ACHN (cell line): ENCODE measurements at places on chromosomes 3 and 15.

DNA sequence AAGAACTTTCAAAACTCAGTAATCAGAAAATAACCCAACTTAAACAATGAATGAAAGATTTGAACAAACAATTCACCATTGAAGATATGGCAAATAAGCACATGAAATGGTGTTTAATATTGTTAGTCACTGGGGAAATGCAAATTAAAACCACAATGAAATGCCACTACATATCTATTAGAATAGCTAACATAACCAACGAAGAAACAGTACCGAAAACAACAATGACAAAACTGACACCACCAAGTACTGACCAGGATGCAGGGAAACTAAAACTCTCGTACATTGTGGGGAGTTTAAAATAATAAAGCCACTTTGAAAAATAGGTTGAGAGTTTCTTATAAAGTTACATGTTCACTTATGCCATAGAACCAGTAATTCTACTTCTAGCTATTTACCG, 69.1 kb downstream of the KBTBD8 start:
- DNase-seq = no peak

- DNase-seq = no peak
Observed at GRCh38 chr3:143786219-143787191, 61.8 kb downstream of the SLC9A9 start.

- DNase-seq = peak; percentile 21
Observed at GRCh38 chr3:42116466-42116865, 25.3 kb downstream of the TRAK1 start.

- DNase-seq = no peak
Observed at GRCh38 chr3:55333046-55333445, 154.1 kb downstream of the WNT5A start.

- no peak for DNase-seq
Observed at GRCh38 chr15:58736018-58736643, 13.4 kb downstream of the ADAM10 start.

DNA sequence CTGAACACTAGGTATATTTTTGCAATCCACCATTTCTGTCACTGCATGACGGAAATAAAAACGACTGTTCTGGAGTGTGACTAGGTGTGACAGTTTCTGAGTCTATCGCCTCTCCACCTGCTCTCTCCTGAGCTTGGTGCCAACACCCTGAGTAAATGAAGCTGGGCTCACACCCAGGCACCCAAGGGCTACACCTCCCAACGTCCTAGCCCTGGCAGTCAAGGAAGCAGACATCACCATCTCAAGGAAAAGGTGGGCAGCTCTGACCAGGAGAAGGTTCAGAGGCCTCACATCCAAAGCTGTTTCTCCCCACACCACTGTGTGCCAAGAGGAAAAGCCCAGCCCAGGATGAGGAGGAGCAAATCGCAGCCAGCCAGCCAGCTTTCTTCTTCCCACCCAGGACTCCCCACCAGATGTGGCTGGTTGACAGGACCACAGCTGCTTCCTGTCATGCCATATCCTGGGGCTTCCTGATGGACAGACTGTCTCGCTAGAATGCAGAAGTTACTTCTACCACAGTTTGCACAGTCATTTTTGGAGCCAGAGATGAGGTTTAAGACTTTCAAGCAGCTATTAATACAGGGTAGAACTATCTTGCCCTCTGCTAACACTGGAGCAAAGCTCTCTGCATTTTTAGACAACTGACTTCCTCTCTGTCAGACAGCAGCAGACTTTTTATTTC, 3.3 kb downstream of the SCAMP2 start:
- DNase-seq = no peak

- DNase-seq = no peak
Observed at GRCh38 chr3:42123012-42123581, 31.9 kb downstream of the TRAK1 start.

DNA sequence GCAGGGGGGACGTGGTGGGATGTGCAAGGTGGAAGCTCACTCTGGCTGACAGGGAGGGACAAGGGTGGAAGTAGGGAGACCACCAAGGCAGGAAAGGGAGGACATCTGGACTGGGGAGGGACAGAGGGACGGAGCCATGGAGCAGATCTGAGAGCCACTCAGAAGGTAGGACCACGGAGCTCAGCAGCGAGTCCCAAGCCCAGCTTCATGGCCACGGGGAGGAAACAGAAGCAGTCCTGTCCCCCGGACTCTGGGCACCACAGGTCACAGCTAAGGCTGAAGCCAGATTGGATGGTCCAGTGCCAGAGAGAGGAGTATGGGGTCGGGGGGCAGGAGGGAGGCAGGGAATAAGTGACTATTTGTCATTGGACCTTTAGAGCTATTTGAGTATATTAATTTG, 220.1 kb downstream of the TBC1D2B start:
- no peak for DNase-seq

DNA sequence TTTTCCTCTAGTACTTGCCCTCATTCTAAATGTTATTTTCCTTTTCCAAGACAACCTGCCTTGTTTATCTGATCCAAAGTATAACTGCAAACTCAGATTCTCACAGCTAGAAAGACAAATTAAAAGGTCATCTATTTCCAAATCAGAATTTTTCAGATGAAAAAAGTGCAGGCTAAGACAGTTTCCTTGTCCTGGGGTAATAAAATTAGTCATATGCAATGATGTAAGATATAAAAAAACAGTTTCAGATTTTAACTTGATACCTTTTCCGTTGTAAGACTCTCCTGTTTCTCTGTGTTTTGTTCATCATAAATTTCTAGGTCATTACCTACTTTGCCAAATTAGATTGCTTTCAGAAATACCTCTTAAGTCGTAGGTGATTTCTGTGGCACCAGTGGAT, 238.4 kb upstream of the PEX5L start:
- no peak for DNase-seq

DNA sequence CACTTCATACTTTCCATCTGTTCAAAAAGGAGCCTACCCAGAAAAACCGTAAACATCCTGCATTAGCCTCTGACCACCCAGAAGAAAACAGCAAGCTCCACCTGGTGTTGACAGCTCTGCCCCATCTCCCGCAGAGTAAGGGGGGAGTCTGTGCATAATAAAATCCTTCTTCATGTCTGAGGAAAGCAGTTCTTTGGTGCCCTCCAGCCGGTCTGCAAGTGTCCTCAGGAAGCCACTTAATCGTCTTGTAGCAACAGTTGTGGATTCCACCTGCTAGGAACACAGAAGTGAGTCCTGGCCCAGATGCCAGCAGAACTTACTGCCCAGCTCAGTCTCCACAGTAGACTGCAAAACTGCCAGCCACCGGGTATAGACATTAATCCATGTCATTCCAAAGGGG, 22.5 kb downstream of the RIOX2 start:
- no peak for DNase-seq

DNA sequence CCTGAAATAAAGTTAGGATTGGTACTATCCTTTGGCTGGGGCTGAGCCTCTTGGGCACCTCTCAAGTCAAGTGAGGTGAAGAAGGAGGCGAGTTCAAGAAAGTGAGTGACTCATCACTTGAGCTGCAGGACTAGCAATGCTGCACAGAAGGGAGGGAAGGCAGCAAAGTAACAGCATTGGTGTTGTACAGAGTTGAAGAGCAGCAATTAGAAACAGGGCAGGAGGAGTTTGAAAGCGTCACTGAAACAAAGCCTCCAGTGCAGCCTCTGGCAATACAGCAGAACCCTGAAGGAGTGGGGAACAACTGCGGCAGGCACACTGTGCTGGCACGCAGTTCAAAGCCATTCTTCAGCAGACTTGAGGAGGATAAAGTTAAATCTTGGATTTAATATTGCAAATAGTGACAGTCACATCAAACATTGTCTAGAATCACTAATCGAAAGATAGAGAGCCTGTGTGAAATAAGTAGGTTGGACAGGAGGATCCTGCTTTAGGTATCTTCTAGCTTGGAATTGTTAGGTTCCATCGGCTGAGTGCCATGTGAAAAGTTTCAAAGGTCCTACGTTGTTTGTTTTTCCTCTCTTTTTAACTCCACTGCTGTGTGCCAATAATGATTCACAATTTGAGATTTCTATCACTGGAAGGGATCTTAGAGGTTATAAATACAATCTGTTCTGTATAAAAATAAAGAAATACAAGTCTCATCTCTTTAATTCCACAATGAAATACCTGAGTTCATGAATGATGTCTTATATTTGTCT, 479.8 kb downstream of the NAALADL2 start:
- peak; percentile 66 for DNase-seq

- DNase-seq = no peak
Observed at GRCh38 chr15:73335026-73335425, 33.7 kb downstream of the HCN4 start.

- DNase-seq = no peak
Observed at GRCh38 chr15:77738038-77738370, 105.3 kb upstream of the LINGO1 start.

- no peak for DNase-seq
Observed at GRCh38 chr15:81483496-81483895, 109.5 kb upstream of the TMC3 start.

DNA sequence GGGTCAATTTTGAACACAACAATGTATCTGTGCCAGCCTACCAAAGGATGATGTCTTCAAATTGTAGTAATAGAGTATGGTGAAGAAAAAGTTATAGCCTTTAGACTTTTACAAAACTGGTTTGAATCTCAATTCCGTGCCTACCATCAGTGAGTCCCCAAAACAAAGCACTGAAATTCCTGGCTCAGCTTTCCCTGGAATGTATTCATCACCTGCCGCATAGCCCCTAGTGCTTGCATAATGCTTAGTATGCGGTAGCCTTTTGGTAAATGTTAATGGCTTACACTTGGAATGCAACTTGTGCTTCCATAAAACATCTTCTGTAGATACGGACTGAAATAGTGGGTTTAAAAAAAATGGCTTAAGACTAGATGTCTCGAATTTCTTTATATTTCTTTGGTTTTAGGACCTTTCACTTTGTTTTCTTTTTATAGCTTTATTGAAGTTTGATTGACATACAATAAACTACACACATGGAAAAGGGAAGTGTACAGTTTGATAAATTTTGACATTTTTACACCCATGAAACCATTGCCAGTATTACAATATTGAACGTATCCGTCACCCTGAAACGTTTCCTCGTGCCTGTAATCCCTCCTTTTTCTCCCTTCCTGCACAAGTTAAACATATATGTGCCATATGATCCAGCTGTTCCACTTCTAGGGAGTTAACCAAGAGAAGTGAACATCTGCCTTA, 12.1 kb downstream of the SACM1L start:
- no peak for DNase-seq

GRCh38 chr15:71171195-71171594, 55.9 kb downstream of the THSD4 start:
- no peak for DNase-seq

DNA sequence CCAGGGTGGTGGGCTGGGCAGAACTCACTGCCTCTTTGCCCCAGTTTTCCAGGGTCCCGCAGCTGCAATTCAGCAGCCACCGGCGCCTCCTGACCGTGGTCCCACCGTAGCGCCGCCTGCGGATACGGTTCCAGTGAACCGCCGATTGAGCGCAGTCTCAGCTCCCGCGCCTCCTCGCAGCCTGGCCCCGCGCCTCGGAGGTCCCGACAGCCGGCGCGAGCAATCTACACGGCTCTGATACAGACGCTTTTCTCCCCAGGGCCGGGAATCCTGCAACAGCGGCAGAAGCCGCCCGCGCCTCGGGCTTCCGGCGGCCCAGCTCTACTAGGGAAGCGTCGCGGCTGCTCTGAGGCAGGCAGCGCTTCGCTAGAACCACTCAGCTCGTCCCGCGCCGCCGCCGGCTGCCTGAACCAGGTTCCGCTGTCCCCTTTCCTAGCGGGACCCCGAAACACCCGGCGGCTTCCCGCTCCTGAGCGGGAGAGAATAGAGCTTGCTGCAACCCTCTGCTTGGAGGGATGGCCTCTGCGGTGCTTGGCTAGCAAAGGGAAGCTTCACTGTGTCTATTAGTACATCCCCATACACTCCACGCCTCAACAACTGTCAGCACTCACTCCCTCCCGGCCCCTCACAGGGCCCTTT, 3.1 kb downstream of the FOXL2NB start:
- peak; percentile 29 for DNase-seq

- DNase-seq = no peak
Observed at GRCh38 chr3:14453876-14454638, 51.7 kb downstream of the SLC6A6 start.

GRCh38 chr15:60390871-60391501, 6.8 kb downstream of the ANXA2 start:
- peak; percentile 78 for DNase-seq

GRCh38 chr3:85387913-85388505, 429.2 kb downstream of the CADM2 start:
- no peak for DNase-seq

GRCh38 chr3:184526088-184526433, 35.5 kb upstream of the EPHB3 start:
- DNase-seq = no peak

GRCh38 chr15:42721916-42722315, 15.0 kb downstream of the CDAN1 start:
- DNase-seq = no peak

GRCh38 chr3:49135499-49135898, 2.6 kb upstream of the LAMB2 start:
- no peak for DNase-seq

- DNase-seq = no peak
Observed at GRCh38 chr3:13414040-13414729, 5.9 kb downstream of the NUP210 start.

- no peak for DNase-seq
Observed at GRCh38 chr15:63981596-63982320, 64.5 kb downstream of the DAPK2 start.

GRCh38 chr3:36695769-36696137, 68.6 kb downstream of the DCLK3 start:
- DNase-seq = no peak

DNA sequence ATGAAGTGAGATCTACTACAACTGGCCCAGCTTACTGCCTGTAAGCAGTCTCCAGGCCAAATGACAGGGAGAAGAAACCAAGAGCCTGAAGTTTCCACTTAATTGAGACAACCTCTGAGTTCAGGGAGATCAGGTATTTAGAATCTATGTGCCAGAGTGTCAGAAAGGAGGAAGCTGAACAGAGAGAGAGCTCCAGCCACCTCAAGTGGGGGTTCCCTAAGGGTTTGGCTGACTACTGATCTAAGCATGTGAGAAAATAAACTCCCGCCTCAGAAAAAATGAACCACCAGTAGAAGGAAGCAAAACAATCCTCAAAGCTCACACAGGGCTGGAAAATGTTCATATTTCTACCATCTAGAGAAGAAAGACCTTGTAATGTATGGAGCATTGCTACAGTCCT, 25.0 kb downstream of the ADAM10 start:
- no peak for DNase-seq

DNA sequence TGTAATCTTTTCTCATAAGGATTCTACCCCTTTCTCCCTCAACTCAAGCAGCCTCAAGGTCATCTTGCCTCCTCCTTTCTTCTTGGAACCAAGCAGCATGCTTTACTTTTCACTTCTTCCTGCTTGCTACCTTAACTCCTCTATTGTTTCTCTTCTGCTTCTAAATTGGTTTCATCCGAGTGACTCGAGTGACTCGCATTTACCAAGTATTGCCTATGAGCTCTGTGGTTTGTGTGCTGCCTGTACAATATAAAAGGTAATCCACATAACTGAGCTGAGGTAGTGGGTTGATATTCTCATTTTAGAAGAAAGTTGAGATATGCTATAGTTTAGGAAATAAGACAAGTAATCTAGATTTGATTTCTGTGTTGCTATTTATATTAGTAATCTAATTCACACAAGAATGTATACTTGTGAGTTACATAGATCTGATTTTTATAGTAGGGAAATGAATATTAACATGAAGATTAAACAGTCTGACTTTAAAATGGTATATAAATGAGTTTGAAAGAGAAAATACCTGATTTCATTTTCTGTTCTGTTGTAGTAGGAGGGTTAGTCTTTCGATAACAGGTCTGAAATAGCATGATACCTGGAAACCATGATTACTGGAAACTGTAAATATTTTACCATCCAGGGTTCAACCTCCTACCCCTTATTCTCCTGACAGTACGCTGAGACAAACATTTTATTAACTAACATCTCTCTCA, 5.5 kb downstream of the HHLA2 start:
- DNase-seq = peak; percentile 27
